Activated CD8-positive, alpha-beta memory T cell treated with anti-CD3 and anti-CD28 coated beads for 1 hour (primary cell): ENCODE measurements at places on chromosomes 5 and 9.

DNA sequence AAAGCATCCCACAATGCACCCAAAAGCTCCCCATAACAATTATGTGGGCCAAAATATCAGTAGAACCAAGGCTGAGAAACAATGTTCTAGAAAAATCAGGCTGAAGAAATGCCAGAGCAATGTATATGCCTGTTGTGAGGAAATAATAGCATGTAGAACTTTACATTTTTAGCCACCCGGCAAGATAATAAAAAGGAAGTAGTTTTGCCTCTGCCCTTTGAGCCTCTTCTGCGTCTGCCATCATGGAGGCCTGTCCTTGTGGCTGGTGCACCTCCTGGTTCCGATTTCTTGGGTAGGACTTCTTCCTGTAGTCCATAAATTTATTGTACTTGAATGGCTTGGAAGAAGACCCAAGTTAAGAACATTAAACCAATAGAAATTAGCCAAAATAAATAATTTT is 38.9 kb upstream of the TNFAIP8 start:
- no peak for DNase-seq

GRCh38 chr5:88792144-88792840 is 90.7 kb downstream of the MEF2C start:
- no peak for DNase-seq

DNA sequence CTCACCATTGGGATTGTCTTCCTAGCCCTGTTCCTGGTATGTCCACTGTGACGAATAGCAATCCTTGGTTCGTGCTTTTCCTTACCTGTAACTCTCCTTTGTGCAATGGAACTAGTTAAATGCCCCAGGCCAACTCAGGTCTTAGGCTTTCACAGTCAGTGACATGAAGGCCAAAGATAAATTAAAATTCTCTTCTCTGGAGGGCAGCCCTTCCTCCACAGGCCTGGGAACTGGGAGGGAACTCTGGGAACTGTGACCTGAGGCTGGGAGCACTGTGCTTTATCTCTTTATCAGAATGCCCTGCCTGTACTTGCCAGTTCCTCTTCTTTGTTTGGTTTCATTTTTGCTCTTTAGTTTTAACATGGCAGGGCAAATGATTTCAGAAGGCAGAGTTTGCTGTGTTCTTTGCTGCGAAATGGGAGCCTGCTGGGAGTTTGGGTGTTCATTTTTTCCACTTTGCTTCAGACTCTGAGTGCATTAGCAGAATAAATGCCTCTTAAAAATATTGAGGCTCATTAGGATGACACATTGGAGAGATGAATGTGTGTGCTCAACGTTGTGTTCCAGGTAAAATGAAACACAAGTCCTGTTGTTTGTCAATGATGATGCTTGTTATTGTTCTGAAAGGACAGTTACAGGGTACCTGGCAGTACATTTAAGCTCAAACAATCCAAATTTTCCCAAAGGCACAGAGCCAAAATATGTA is 118.1 kb downstream of the NUDT12 start:
- DNase-seq = no peak

DNA sequence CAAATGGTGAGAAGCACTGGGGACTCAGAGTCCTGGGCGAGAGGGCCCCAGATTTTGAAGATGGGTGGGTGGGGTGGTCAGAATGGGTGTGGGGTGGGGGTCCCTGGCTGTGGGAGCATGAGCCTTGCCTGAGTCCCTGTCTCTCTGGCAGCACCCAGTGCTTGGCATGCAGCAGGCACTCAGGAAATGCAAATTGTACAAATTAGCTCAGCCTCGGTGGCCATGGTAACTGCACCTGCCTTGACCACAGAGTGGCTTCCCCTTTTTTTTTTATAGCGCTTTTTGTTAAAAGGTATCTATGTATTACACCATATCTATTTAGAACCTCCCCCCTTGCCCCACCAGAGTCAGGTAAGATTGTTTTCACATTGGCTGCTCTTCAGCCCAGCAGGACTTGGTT is 19.2 kb upstream of the PITX1 start:
- no peak for DNase-seq

- DNase-seq = no peak
Measured at GRCh38 chr5:33829430-33829829, 62.4 kb downstream of the ADAMTS12 start.
